ENCODE measurements at places on chromosomes 11 and 22. TPM values are rescaled to one million over a fixed set of nuclear protein-coding genes. Genes with fewer than 3 reads are reported as not detected.

The UFD1 gene
- total RNA-seq: 87.3 TPM

GRCh38 chr11:103676413-103676812, 360.0 kb upstream of the DDI1 start:
- no peak overlapping the region for H3K27ac ChIP-seq
- no peaks in the 10 kb centered on the region for H3K4me1 ChIP-seq
- H3K27me3 ChIP-seq: no peaks in the 10 kb centered on the region
- H3K36me3 ChIP-seq: no peaks in the 10 kb centered on the region

GRCh38 chr11:17894929-17895658, 117.8 kb downstream of the SERGEF start:
- H3K36me3 ChIP-seq: no peaks in the 10 kb centered on the region
- H3K27me3 ChIP-seq: no peaks in the 10 kb centered on the region
- no peaks in the 10 kb centered on the region for H3K4me1 ChIP-seq
- H3K4me3 ChIP-seq: no peak overlapping the region

DNA sequence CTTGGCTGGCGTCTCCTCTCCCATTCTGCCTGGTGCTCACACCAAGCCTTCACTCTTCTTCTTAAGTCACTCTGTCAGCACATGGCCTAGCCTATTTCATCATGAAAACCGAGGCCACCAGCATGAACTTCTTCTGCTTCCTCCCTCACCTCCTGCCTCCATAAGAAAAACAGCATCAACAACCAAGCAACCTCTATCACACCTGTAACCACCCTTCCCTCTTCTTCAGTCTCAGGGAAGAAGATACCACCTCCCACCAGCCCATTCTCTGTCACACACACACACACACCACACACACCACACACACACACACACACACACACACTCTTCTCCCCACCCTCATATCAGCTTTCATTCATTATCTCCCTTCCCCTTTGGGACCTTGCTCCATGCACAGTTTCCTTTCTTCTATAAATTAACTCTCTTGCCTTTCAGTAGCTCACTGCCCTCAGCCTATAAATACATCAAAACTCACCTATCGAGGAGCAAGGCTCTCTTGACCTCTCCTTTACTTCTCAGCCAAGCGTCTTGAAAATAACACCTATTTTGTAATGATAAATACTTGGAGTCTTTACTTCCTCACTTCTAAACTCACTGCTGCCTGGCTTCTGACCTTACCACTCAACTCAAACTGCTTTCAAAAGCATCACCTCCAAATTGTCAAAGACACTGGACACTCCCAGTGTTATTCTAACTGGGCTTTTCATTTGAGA, 36.6 kb downstream of the SC5D start:
- no peaks in the 10 kb centered on the region for H3K27me3 ChIP-seq
- peaks cover 19% of the 10 kb centered on the region for H3K4me1 ChIP-seq
- DNase-seq: peak; percentile 14
- no peak overlapping the region for H3K27ac ChIP-seq
- H3K36me3 ChIP-seq: no peaks in the 10 kb centered on the region
- no peak overlapping the region for H3K4me3 ChIP-seq

GRCh38 chr11:121887569-121887968, 228.4 kb downstream of the BLID start:
- no peak overlapping the region for H3K4me3 ChIP-seq
- H3K36me3 ChIP-seq: no peaks in the 10 kb centered on the region
- H3K4me1 ChIP-seq: no peaks in the 10 kb centered on the region
- H3K27me3 ChIP-seq: no peaks in the 10 kb centered on the region
- H3K27ac ChIP-seq: no peak overlapping the region

GRCh38 chr11:75380716-75381420, 18.4 kb upstream of the RPS3 start:
- peaks cover 19% of the 10 kb centered on the region for H3K4me1 ChIP-seq
- H3K27ac ChIP-seq: no peak overlapping the region
- no peak for DNase-seq

DNA sequence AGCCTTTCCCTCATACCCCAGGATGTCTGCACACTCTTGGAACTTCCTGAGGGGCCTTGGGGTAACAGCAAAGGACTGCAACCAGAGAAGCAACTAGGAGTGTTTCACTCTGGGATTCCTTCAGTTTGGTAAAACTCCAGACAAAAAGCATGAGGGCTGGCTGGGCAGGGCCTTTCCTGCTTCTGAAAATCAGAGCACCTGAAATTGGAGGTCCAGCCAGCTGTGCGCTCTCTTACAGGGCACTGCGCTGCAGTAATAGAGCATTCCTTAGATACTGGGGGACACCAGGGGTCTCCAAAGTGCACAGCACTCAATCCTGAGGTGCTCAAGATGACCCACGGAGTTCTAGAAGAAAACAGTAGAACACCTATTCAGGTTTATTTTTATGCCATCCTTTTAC, 49.7 kb downstream of the PLEKHA7 start:
- H3K36me3 ChIP-seq: no peaks in the 10 kb centered on the region
- no peak for DNase-seq
- no peaks in the 10 kb centered on the region for H3K27me3 ChIP-seq
- no peak overlapping the region for H3K27ac ChIP-seq

- H3K27ac ChIP-seq: no peak overlapping the region
- H3K36me3 ChIP-seq: no peaks in the 10 kb centered on the region
- H3K27me3 ChIP-seq: no peaks in the 10 kb centered on the region
- no peak overlapping the region for H3K4me3 ChIP-seq
- no peak for DNase-seq
- no peaks in the 10 kb centered on the region for H3K4me1 ChIP-seq
These were observed 73.1 kb downstream of the ELP4 start for GRCh38 chr11:31582697-31583096.
